ENCODE measurements at places on chromosomes 16 and 17.

DNA sequence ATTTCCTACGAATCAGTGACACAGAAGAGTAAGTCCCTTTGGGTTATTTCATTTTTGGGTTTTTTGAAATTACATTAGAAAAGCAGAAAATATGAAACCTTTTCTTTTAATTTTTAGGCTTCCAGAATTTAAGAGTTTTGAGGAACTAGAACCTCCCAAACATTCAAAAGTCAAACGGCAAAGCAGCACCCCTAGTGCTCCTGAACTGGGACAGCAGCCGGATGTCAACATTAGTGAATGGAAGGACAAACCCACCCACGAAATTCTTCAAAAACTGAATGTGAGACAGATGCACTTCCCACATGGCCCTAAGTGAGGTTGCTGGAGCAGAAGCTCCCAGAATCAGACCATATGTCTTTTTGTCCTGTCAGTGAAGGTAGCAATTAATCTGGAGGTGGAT lies 199.4 kb downstream of the PHKB start:
- no peak for DNase-seq

GRCh38 chr16:61385392-61386071 lies 650.7 kb downstream of the CDH8 start:
- no peak for DNase-seq

DNA sequence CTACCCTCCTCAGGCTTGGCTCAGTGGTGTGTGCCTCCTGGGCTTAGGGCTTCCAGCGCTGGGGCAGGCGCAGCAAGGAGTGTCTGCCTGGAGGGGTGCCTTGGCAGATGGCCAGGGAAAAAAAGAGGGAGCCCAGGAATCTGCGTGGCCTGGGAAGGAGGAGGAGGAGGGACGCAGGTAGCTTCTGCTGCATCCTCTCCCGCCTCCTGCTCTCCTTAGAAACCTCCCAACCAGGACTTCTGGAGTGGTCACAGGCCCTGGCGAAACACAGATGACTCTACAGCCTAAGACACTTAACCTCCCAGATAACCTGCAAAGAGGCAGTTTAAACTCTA lies 7.3 kb upstream of the BCAR1 start:
- no peak for DNase-seq

DNA sequence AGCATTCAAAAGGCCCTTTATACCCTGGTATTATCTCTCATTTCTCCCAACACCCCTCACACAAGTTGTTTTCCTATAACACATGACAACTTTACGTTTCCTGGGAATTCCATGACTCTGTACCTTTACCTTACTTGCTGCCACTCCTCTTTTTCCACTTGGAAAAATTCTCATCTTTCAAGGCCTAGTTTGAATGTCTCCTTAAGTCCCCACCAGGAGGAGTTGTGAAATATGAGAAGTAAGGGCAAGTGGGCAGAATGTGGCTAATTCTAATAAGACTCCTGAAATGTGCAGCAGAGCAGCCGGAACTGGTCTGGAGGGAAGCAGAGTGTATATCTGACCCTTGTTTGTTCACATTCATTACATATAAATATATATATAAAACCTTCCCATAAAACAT lies 39.7 kb downstream of the BRCA1 start:
- DNase-seq, result no peak

DNA sequence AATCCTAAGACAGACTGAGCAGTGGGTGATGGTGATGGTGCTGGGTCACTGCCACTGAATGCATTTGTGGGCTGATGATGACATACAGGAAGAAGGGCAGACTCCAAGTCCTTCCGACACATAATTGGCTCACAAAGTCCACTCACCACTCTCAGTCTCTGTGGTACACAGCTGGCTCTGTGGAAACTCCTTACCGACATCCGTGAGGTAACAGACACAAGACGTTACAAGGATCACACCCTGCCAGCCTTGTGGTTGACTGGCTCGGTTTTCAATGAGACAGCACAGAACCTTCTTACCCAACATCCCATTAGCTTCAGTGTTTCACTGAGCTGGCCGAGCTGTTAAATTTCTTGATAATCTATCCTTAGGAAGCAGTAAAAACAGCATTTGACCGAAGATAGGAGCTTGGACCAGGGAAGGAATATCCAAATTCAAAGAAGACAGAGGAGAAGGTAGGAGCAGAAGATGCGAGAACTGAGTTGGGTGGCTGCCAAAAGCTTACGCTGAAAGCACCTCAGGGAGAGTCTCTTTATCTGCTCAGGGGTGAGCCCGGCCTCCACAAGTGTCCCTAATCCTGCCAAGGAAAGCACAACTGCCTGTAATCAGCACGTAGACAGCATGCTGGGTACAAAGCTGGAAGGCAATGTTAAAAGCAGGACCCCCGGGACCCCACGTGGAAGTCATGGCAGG lies 5.5 kb upstream of the MXRA7 start:
- peak; percentile 87 for DNase-seq

- DNase-seq, result no peak
Measured at GRCh38 chr17:50265690-50266315, 8.5 kb upstream of the TMEM92 start.
